Daoy (cell line): ENCODE measurements at places on chromosomes 1 and 21. TPM values are rescaled to one million over a fixed set of nuclear protein-coding genes. Genes with fewer than 3 reads are reported as not detected.

DNA sequence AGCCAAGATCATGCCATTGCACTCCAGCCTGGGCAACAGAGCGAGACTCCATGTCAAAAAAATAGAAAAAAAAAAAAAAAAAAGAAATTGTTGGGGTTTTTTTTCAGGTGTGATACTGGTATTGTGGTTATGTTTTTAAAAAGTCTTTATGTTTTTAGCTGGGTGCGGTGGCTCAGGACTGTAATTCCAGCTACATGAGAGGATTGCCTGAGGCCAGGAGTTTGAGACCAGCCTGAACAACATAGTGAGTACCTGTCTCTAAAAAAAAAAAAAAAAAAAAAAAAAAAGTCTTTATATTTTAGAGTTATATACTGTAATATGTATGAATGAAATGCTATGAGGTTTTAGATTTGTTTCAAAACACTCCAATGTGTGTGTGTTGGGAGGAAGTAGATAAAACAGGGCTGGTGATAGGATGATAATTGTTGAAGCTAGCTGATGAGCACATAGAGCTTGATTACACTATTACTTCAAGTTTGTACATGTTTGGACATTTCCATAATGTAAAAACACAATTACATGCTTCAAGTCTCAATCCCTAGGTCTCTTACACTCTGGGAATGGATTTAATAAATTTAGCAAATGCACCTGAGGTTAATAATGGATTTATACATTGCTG lies 30.2 kb upstream of the ATP5PO start:
- no peak for DNase-seq

Gene REN
- total RNA-seq, result not detected in 2 replicates

Gene DUSP10
- 22.6 and 24.4 TPM in 2 replicates for total RNA-seq

- DNase-seq, result no peak
Measured at GRCh38 chr1:205843036-205843859, 6.7 kb downstream of the PM20D1 start.

GRCh38 chr1:84774669-84775534 lies 84.6 kb upstream of the SSX2IP start:
- no peak for DNase-seq

GRCh38 chr1:208369045-208369444 lies 124.9 kb upstream of the PLXNA2 start:
- DNase-seq, result no peak

Gene GBP4
- total RNA-seq, result 8.3 and 9.5 TPM in 2 replicates

GRCh38 chr1:218368686-218369085 lies 23.6 kb downstream of the TGFB2 start:
- no peak for DNase-seq
